Right ventricle myocardium superior (tissue), 1 donor: ENCODE measurements at places on chromosomes 11 and 22.
A peak's percentile ranks its signal among the peaks of the same experiment; 100 is the strongest.

GRCh38 chr11:117670443-117670842 is 126.6 kb downstream of the DSCAML1 start:
- no peak for DNase-seq

GRCh38 chr11:48127521-48128183 is 89.0 kb upstream of the OR4B1 start:
- DNase-seq, result no peak

DNA sequence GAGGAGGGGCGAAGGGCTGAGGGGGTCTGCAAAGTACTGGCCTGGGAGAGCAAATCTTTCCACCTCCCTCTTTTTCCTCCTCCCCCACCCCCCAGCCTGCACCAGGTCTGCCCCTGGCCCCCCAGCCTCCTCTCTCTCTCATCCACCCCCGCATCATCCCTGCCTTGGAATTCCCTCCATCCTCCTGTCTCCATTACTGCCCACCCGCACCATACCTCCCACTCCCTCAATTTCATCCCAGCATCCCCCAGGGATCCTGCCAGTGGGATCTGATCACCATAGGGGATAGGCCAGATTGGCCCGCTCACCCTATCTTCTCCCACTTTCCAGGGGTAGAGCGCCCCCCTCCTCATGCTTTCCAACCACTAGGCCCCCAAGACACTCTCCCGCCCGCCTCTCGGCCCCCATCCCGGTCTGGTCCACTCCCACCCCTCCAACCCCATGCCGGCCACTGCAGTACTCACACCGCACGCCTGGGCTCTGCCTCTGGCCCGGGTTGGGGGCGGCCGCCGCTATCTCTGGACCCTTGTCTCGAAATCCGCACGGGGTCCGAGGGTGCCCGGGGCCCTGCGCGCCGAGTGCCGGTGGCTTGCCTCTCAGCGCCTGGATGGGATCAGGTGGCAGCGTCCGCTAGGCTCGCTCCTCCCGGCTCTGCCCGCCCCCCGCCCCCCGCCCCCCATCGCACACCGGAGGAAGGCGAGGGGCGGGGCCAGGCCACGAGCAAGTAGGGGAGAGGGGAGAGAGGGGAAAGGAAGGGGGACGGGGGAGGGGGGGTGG is at the start of gene GAL3ST3:
Gene GAL3ST3, minus strand, starts transcription at position 615 of the 777 bp plus-strand sequence. CDS start 3,746 bp downstream, outside the sequence.
- DNase-seq, result no peak

- DNase-seq, result no peak
Measured at GRCh38 chr11:63911440-63911839, 5.5 kb downstream of the RCOR2 start.

DNA sequence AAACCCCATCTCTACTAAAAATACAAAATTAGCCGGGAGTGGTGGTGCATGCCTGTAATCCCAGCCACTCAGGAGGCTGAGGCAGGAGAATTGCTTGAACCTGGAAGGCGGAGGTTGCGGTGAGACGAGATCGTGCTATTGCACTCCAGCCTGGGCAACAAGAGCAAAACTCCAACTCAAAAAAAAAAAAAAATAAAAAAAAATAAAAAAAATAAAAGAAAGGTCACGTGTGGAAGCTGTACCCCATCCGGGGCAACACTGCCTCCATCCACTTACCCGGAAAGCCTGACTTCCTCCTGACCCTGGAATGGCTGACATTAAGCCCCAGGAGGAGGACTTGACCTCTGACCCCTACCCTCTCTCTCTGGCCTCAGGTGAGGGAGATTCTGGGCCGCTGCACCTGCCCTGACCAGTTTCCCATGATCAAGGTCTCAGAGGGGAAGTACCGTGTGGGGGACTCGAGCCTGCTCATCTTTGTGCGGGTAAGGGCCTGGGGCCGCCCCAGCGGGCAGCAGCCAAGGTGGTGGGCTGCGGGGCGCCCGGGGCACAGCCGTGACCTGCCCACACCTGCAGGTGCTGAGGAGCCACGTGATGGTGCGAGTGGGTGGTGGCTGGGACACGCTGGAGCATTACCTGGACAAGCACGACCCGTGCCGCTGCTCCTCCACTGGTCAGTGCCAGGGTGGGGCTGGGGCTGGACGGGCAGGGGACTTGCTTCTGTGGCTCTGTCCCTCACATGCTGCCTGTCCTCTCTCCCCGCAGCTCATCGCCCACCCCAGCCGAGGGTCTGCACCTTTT is 3.8 kb downstream of the GAS2L1 start:
- DNase-seq, result peak; percentile 60

DNA sequence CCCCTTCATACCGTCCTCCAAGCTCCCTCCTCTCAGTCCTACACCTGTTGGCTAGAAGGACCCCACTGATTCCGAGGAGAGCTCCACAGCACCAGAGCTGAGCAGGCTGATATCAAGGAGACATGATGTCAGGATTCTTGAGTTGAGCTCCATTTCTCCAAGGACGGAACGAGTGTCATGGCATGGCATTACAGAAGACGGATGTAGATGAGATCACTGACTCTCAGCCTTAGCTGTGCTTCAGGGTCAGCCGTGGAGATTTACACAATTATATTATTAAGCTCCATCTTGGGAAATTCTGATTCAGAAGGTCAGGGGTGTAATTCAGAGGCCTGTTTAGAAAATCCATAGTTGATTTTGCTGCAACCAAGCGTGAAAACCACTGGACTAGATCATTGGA is 428.9 kb upstream of the B3GAT1 start:
- no peak for DNase-seq

GRCh38 chr11:129457321-129457720 is 81.7 kb downstream of the BARX2 start:
- DNase-seq, result no peak

DNA sequence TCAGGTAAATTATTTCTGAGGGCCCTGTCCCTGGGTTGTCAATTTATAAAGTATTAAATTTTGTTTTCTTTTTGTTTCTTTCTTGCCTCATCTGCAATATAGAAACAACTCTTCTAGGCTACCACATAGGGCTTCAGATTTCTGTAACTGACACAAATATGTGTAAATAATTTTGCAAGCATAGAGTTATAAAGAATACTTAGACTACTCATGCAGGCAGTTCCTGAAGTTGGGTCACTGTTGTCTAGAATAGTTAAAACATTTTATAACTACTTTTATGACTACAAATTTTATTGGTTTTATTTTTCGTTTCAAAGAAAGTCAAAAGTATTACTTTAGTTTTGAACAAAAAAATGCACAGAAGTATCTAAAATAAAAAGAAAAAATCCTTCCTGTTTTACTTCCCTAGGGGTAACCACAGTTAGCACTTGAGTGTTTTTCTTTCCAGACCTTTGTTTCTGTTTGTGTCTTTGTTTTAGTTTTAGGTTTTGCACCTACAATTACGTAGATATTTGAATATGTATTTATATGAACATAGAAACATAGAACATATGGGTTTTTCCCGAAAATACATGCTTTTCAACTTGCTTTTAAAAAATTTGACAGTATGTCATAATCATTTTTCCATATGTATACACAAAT is 12.4 kb upstream of the TMEM123 start:
- no peak for DNase-seq

DNA sequence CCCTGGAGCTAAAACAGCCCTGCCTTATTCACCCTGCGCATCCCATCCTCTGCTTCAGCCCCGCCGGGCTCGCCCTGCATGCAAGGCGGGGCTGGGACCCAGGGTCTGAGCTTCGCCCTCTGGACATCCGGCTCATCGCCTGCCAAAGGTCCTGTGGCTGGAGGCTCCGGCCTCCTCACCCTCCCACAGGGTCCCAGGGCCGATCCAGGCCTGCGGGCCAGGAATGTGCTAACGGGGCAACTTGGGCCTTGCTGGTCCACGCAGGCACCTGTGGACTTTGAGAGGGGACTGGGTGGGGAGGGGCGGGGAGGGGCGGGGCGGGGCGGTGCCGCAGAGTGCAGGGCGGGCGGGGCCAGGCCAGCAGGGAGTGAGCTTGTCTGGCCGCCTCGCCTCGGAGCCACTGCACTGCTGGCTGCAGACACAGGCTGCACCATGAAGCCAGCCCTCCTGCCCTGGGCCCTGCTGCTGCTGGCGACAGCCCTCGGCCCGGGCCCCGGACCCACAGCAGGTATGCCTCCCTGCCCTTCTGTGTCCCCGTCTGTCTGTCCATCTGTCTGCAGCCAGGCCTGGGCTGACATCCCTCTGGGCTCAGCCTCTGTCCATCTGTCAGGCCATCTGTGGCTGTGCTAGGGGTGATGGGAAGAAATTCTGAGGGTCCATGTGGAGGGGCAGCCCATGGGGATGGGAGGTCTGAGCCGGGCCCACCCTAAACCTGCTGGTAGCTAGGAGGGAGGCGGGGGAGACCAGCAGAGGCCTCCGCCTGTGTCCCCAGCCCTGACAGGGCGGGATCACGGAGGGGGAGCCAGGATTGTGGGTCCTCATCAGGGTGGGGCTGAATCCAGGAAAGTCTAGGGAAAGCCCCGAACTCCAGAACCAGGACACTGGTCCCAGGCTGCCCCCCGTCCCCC is at the start of gene SUSD2:
Gene SUSD2, plus strand, starts transcription at position 400 of the 908 bp plus-strand sequence. Its CDS starts 33 bp downstream, at position 433.
- peak; percentile 66 for DNase-seq

DNA sequence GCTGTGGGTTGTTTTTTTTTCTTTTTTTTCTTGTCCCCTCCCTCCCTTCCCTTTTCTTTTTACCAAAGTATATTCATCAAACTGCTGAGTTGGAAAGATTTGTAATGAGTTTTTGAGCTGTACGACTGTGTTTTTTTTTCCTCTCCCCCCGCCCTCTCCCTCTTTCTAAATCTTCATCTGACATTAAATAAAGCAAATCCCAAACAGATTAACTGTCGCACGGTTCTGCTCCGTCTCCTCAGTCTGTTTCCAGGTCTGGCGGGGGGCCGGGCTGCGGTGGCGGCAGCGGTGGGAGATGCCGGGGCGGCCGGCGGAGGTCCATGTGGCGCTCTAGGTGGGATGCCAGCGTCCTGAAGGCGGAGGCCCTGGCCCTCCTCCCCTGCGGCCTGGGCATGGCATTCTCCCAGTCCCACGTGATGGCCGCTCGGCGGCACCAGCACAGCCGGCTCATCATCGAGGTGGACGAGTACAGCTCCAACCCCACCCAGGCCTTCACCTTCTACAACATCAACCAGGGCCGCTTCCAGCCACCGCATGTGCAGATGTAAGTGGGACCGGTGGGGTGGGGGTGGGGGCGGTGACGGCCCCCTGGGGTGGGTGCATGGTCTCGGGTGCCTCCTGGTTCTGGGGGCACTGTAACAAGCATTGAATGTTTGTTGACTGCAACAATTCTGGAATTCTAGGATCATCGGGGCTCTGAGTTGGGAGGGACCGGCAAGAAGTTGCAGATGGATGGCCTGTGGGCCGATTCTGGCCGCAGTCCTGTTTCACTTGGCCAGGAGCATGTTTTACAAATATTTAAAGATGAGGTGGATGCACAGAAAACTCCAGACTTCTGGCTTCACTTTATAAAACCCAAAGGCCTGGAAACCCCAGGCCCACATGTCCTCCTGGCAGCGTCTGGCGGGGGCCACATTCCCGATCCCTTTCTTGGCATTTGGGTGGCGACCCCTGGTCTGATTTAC is 13.1 kb downstream of the MPPED1 start:
- no peak for DNase-seq

DNA sequence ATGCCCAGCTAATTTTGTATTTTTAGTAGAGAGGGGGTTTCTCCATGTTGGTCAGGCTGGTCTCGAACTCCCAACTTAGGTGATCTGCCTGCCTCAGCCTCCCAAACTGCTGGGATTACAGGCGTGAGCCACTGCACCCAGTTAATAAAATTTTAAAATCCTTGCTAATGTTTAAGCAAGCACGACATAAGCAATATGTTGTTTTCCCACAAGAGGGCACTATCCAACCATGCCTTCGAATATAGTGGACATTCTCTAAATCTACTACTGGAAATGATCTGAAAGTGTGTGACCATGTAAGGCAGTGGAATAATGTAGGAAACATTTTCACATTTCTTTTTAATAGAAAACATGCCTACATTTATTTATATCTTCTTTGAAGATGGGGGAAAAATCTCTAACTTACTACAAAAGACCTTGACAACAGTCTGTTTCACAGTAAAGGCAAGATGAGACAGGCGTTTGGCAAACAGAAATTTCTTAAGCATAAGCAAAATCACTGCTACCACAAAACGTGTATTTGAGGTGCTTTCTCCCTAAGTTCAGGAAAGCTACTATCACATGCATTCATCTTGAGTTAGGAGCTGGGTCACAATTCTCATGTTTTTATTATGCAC is 38.2 kb downstream of the PITPNB start:
- no peak for DNase-seq

- no peak for DNase-seq
Measured at GRCh38 chr11:32594272-32594671, 10.6 kb downstream of the EIF3M start.

- no peak for DNase-seq
Measured at GRCh38 chr11:26943636-26944035, 50.3 kb upstream of the FIBIN start.

GRCh38 chr11:48034926-48035871 is 54.8 kb downstream of the PTPRJ start:
- peak; percentile 73 for DNase-seq

DNA sequence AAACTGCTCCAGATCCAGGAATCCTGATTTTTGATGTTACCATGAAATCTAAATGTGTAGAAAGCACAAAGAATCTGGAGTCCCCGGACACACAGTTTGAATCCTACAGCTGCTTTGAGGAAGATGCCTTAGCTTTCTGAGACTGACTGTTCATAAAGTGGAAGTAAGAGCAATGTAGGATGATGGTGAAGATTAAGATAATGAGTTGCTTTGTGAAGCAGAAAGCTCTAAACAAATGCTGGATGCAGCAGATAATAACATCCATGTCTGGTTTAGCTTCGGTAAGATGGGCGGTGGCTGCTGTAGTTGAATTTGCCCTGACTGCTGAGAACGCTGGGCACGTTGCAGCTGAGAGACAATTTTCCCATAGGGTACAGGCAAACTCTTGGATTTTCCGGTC is 20.1 kb downstream of the OVOL1 start:
- no peak for DNase-seq

DNA sequence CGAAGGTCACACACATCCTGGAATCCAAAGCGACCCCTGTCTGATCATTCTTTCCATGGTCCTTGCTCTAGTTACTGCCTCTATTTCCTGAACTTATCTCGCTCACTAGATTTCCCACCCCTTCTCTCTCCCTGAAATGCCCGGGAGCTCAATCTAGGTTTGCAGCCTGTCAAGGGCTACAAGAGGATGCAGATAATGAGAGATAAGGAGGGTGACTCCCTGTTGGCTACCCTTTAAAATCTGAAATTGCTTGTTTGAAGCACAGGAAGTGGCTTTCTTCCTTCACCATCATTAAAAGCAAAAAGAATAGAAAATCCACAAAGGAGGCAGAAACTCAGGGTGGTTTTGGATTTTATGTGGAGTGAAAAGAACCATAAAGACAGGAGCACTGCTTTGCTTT is 13.0 kb upstream of the FLI1 start:
- no peak for DNase-seq

- DNase-seq, result no peak
Measured at GRCh38 chr11:16924462-16924825, 89.8 kb downstream of the PLEKHA7 start.

- DNase-seq, result no peak
Measured at GRCh38 chr11:115117956-115118493, 386.2 kb downstream of the CADM1 start.

DNA sequence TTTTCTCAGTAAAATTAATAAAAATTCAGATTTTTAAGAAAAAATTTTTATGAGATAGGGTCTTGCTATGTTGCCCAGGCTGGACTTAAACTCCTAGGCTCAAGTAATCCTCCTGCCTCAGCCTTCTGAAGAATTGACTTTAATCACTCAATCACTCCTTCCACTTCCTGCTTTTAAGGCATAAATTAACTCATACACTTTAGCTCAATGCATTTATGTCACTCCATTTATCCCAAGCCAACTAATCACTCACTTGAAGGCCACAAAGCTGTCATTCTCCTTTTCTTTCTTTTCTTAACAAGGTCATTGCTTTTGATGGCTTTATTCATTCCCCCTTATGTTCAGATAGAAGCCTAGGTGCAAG is 877 bp downstream of the ALG9 start:
- no peak for DNase-seq
